ENCODE measurements at places on chromosomes 13 and 19.

DNA sequence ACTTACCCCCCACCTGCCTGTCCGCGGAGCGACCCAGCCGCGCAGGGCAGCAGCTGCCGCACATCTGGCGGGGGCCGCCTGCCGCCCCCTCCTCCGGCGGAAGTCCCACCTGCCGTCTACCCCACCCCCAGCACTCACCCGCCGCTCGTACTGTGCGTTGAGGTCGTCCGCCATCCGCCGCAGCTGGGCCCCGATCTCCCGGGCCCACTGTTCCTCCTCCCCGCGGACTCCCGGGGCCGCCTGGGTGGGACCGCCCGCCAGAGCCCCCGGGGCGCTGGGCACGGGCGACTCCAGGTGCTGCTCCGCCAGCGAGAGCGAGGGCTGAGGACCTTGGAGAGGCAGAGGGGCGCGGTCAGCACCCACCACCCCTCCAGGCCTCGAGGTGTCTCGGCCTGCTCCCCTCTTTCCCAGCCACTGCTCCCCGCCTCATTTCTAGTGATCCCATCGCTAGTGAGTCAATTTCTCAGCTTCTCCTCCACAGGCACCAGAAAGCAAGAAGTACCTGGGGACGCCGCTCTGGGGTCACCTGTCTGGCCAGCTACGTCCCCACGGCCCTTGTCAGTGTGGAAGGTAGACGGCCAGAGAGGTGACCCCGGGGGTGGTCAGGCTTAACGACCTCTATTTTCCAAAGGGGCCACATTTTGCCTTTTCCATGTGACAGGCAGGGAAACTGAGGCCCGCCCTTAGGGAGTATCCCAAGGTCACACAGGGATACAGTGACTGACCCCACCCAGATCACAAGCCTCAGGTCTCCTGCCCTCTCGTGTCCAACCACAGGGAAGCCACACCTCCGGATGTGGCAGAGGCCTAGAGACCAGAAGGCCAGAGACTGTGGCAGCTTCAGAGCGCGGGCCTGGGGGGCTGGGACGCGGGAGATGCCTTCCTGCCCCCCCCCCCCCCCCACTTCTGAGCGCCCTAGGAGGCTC, 4.3 kb downstream of the BBC3 start:
- DNase-seq = no peak

DNA sequence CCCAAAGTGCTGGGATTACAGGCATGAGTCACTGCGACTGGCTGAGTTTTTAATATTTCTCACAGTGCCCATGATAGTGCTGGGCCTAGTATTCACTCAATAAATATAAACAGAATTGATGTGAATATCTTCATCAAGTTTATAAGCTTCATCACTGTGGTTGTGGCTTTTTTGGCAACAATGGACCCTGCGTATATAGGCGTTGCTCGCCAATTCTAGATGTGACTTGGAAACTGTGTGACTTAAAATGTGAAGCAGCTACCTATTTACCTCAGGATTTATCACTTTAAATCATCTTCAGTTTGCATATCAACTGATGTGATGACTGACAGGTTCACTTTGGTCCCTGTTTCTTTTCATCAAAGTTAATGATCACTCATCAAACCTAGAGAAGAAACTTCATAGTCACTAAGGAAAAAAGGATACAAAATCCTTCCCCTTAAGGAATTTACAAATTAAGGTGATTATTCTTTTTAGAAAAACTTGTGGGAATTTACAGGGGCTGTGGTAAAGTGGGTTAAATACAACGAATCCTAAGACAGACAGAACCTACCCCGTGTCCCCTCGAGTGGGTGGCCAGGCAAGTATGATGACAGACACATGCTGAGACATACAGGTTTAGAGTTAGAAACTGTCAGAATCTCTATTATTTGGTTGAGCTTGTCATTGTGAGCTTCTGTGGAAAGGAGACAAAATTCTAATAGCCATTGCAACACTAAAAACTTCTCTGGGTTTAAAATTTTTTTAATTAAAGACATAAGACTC, 101.3 kb downstream of the AKAP11 start:
- DNase-seq = no peak

DNA sequence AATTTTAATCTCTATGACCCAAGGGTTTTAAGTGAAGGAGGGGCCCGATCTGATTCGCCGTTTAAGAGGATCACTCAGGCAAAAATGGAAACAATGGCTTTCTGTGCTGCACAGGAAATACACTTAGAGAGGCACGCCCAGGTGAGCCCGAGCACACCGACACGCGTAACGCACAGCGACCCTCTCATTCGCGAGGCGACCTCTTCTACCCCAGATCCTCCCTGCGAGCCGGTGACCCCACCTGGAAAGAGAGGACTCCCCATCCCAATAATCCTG, 216 bp downstream of the SH2D3A start:
- no peak for DNase-seq

GRCh38 chr19:13024126-13024950, 29.1 kb downstream of the NFIX start:
- no peak for DNase-seq

- DNase-seq = no peak
Observed at GRCh38 chr19:17266589-17266974, 661 bp upstream of the BABAM1 start.

- no peak for DNase-seq
Observed at GRCh38 chr19:1754636-1755466, 1.5 kb downstream of the ONECUT3 start.

DNA sequence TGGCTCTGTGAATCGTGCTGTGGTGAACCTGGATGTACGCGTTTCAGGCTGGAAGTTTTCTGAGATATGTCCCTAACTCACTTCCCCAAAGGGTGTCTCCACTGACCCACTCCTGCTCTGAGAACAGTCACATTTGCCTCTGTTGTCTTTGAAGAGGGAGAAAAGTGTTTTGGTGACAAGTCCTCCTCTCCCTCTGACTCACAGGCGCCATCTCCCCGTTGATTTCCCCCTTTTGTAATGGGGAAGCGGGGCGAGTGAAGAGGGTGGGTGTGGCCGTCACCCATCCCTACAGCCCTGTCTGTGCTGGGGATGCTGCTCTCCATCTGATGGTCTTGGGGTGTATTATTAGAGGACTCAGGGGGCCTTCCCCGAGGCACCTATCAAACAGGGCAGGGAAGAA, 9.6 kb downstream of the APC2 start:
- no peak for DNase-seq

DNA sequence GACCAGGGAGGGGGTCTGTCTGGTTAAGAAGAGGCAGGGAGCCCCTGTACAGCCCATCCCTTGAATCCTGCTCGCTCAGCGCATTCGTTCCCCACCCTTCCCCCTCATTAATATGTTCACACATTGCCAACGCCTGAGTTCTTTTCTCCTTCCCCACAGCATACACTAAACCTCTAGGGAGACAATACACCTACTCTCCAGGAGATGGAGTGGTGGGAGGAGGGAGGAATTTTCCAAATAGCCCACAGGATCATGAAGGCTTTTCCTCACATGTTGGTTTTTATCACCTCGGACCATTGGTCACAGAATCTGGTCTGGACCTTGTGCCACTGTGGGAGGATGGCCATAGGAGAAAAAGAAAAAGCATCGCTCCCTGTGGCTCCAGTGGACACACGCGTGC, 294.9 kb downstream of the SHISA2 start:
- no peak for DNase-seq
